ENCODE measurements at places on chromosomes 11 and 22.
A peak's percentile ranks its signal among the peaks of the same experiment; 100 is the strongest.

DNA sequence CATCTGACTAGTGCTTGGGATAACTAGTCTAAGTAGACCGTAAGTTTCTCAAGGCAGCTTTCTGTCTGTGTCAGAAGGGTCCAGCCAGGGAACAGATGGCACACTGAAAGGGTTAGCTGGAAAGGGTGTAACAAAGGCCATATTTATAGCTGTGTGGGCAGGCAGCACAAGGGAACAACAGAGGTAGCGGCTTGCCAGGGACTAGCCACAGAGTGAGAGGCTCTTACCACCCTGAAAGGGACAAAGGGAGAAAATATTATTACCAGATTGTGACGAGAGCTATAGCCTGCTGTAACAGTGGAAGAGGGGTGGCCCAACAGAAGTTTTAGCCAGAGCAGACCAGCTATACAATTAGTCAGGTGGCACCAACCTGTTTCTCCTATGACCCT lies 129.4 kb downstream of the CCDC34 start:
- DNase-seq: no peak

DNA sequence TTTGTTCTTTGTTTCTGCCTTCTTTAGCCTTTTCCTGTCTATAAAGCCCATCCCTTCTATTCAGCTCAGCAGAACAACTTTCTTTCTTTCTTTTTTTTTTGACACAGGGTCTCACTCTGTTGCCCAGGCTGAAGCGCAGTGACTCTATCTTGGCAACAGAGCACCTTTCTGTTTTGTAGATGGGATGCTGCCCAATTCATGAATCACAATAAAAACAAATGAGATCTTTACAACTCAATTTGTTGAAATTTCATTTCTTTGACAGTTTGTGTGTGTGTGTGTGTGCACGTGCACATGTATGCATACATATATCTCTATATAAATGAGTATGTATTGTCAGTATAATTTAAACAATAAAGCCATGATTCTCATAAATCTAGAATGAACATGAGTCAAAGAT lies 25.5 kb downstream of the TSPAN18 start:
- DNase-seq: no peak

DNA sequence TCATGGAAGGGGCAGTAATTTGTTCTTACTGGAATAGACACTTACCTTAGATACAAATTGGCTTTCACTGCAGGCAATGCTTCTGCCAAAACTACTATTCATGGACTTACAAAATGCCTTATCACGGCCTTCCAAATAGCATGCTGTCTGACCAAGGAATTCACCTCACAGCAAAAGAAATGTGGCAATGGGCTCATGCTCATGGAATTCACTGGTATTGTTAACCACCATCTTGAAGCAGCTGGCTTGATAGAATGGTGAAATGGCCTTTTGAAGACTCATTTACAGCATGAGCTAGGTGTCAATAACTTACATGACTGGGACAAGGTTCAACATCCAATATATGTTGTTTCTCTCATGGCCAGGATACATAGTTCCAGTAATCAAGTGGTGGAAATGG lies 21.9 kb downstream of the OR5B21 start:
- no peak for DNase-seq

GRCh38 chr11:125069008-125069407 lies 5.9 kb downstream of the SLC37A2 start:
- DNase-seq: no peak

GRCh38 chr22:41048791-41049717 lies 43.3 kb upstream of the EP300 start:
- no peak for DNase-seq

- no peak for DNase-seq
These were observed 622 bp downstream of the RBM4B start for GRCh38 chr11:66676931-66677598.

DNA sequence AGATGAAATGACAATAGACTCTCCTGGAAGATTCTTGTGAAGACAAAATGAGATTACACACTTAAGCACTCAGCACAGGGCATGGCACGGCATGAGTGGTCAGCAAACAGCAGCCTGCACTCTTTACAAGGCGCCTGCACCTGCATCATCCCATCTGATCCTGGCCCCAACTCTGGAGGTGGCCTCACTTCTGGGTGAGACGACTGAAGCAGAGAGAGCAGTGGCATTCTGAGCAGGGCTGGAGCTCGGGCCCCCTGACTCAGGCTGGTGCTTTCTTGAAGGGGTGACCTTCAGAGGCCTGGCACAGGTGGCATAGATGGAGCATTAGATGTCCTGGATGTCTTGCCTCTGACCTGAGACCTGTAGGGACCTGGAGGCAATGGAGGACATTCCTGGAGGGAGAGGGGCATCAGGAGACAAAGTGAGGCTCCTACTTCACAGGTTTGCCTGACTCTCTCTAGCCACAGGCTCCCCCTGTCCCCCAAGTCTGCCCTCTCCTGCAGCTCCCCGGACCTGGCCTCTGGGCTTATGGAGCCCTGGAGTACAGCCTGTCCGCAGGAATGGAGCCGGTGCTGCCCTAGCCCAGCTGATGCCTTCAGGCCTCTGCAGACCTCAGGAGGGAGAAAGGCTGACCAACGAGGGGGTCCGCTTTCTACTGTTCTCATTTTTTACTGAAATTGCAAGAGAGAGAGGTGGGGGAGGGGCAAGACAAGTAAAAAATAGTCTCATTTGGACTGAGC lies 65.5 kb upstream of the THY1 start:
- DNase-seq: no peak

DNA sequence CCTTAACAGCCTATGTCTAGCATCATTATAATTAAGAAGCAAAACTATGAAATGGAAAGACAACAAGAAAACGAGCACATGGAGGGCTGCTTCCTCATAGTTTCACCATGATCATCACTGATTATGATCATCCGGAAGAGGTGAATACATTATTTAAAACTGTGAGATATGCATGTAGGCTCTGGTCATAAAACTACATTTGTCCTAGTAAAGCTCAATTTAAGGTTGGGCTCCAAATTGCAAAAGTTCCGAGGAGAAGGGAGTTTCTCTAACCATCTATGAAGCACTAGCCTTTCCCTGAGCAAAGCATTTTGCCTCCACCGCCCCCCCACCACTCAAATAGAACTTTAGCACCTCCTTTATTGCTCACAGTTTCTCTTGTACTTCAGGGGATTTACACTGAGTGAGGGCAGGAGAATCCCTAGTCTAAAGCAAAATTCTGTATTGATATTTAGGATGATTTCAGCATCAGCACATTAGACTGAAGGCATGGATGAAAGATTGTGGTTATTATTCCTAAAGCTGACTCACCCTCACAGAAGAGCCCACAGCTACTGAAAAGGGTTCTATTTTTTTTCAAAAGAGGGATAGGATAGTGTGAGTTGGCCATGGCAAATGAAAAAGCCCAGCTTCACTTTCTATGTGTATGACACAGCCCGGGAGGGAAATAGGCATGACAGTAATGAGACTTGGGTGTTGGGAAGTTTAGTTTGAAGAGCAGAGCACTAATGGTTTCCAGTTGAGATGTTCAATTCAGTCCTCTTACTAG lies 203.4 kb downstream of the CADM1 start:
- no peak for DNase-seq

GRCh38 chr11:18313965-18314763 lies 7.8 kb downstream of the HPS5 start:
- no peak for DNase-seq

GRCh38 chr22:46783721-46784120 lies 21.3 kb downstream of the TBC1D22A start:
- DNase-seq: no peak

DNA sequence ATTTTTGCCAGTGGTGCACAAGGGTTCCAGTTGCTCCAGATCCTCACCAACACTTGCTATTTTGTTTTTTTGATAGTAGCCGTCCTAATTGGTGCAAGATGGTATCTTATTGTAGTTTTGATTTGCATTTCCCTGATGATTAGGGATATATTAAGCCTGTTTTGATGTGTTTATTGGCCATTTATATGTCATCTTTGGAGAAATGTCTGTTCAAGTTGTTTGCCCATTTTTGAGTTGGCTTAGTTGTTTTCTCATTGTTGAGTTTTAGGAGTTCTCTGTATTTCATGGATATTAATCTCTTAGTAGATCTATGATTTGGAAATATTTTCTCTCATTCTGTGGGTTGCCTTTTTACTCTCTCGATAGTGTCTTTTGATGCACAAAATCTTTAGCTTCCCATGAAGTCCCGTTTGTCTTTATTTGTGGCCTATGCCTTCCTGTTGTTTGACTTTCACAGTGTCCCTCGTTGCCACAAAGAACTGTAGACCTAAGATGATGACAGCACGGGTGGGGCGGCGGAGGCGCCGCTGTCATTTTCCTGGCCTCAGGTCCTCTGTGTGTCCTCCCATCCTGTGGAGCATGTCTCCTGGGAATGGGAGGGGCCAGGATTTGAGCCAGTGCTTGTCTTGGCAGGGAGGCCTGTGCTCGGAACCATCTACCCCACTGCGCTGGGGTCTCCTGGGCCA lies 33.5 kb downstream of the LRP5 start:
- DNase-seq: no peak

- no peak for DNase-seq
These were observed 26.6 kb upstream of the MYRF start for GRCh38 chr11:61725781-61726231.

GRCh38 chr11:130787092-130787616 lies 129.1 kb downstream of the SNX19 start:
- DNase-seq: no peak

GRCh38 chr22:43388420-43388851 lies 23.4 kb upstream of the MPPED1 start:
- peak; percentile 52 for DNase-seq

DNA sequence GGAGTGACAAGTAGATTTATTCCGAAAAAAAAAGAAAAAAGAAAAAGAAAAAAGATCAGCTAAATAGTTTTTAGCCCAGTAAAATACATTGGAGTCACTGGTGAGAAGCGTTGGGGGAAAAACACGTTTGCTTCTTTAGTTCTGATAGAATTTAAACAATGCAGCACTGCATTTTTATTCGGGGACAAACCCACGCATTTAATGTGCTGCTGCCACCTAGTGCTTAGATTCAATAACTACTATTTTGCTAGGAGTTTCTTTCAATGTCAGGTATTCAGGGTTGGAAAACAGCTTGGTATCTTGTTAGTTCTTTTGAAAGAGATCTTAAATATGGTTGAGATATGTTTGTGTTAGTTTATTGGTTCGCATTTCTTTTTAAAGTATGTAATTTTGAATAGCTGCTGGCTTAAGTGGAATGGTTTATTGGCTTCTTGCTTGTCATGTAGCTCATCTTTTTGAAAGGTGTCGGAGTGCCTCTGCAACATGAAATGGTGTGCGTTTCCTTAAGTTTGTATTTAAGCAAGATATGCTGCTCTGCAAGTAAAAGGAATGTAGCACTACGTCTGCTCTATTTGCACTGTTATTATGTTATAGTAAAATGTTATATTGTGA lies 41.9 kb downstream of the SVIP start:
- DNase-seq: peak; percentile 19

DNA sequence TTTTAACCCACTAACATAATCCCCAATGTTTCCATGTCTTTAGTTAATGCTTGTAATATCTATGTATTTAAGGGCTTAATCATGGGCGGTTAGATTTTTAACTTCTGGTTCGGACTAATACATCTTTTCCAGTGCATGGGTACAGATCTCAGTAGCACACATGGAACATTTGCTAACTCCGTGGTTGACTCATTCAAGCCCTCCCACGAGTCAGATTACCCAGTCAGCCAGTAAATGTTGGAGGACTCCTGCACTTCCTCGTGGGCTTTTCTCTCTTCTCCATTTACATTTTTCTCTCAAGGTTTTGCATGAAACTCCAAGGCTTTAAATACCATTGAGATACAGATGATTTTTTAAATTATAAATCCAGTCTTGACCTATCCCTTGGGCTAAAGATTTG lies 313.9 kb downstream of the ST3GAL4 start:
- no peak for DNase-seq

DNA sequence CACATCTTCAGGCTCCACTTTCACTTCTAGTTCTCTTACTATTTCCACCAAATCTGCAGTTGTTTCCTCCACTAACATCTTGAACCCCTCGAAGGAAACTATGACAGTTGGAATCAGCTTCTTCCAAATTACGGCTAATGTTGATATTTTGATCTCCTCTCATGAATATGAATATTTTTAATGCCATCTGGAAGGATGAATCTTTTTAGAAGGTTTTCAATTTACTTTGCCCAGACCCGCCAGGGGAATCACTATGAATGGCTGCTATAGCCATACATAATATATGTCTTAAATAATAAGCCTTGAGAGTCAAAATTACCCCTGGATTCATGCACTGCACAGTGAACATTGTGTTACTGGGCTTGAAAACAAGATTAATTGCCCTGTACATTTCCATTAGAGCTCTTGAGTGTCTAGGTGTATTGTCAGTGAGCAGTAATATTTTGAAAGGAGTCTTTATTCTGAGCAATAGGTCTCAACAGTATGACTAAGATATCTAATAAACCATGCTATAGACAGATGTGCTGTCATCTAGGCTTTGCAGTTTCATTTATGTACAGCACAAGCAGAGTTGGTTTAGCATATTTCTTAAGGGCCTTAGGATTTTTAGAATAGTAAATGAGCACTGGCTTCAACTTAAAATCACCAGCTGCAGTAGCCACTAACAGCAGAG lies 48.3 kb upstream of the LRRC55 start:
- no peak for DNase-seq

DNA sequence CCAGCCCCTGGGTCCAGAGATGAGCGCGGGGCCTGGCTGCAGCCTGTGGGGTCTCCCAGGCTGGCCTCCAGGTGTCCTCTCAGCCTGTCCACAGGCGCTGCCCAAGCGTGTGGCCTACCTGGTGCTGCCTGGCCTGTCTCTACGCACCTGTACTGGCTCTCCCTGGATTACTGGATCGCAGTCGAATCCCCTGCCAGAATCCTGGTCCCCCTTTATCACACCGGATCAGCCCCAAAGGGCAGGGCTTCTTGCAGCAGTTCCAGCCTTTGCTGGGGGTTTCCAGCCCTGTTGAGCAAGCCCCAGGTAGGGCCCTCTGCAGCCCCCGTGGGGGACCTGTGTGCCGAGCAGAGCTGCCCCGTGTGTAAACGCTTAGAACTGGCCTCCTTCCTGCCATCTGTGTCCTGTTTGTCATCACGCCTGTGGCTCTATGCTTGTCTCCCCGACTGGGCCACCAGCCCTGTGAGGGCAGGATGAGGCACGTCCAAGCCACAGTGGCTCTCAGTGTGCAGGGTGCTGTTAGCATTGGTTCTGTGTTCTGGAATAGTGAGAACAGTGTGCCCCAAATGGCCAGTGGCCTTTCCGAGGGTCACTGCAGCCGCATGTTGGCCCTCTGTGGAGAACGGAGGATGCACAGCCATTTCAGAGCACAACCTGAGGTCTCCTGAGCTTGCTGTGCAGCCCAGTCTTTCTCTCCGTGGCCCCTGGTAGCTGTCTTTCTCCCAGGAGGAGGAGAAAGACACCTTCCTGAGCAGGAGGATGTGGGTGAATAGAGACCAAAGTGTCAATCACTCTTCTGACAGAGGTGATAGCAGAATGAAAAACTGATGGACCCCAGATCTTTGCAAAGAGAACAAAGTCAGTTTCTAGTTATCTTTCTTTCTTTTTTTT lies 13.9 kb upstream of the TXNRD2 start:
- DNase-seq: no peak

Data from activated CD4-positive, alpha-beta T cell treated with anti-CD3 and anti-CD28 coated beads for 4 hours (primary cell).